ENCODE measurements at places on chromosomes 2 and 18. TPM values are rescaled to one million over a fixed set of nuclear protein-coding genes. Genes with fewer than 3 reads are reported as not detected.
A peak's percentile ranks its signal among the peaks of the same experiment; 100 is the strongest.

DNA sequence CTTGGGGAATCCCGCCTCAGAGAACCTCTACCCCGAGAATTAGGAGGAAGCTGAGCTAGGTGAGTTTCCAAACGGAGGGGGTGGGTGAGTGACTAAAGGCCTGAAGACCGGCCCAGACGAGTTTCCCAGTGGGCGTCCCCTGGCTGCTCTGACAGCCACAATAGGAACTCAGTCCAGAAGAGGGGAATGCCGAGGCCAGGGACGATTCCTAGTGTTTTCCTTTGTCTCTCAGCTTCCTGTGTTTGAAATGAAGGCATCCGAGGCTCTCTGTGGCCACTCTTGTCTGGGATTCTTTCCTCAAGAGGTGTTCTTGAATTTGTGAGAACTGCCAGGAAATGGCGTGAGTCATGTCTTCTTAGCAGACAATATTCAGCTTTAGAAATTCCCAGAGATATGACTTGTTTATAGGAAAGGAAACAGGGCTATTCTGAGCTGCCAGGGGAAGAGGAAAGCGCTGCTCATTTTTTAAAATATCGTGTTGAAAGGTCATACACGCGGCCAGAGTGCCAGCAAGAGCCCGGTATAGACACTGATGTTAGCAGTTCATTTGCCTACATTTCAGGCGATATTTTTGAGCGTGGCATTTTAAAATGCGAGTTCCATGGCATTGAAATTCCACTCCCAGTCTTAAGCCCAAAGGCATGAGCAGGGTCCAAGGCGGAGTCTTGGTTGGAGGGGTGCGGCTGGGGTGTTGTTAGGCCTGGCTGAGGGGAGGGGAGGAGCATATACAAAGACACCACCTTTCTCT lies 169.1 kb upstream of the KLF7 start:
- no peaks in the 10 kb centered on the region for H3K27me3 ChIP-seq
- peaks cover 5% of the 10 kb centered on the region for H3K4me1 ChIP-seq
- peak overlapping the region; percentile 45 for H3K4me3 ChIP-seq
- peak; percentile 22 for DNase-seq

DNA sequence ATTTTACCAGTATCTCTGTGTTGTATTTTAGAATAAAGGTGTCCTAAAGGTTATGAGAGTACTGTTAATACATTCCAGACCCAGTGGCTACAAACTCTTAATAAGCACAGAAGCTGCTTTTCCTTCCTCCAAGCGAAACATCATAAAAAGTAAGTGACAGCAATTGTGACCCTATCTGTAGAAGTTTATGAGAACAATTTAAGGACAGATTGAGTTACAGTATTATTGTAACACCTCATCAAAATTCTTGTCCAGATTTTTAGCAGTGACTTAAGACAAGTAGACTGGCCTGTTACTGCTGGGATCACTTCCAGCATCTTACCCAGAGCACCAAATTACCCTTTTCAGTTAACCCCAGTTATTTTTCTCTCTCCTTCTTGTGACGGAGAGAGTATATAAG lies 154.6 kb downstream of the ERBB4 start:
- H3K4me3 ChIP-seq: no peak overlapping the region
- H3K4me1 ChIP-seq: no peaks in the 10 kb centered on the region
- H3K36me3 ChIP-seq: no peaks in the 10 kb centered on the region

DNA sequence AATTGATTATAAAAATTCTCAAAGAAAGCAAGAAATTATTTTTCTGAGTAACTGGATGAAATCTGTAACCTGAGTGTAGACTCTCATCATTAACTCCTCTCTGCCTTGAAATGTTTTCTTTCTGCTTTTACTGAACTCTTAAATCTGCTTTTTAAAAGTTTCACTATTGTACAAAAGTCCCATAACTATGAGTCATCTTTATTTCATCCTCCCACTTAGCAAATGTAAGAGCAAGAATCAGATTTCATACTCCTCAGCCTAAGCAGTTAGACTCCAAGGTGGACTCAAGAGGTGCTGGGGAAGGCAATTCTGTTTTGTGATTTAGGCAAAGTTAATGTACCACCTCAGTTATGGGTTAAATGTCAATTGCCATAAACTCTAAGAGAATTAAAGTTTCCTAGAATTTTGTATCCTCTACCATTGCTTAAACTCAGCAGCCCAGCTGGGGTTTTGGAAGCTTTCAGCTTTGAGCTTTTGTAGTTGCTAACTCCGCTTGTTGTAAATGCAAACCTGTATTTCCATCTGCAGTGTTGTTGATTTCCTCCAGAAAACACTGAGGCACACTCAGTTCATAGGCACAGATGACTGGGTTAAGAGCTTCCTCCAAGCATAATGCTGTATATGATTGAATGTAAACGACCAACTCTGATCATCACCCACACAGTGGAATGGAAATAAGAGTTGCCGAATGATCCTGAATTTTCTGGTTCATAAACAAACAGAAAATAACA lies 268.8 kb downstream of the ARHGAP15 start:
- H3K27ac ChIP-seq: no peak overlapping the region
- no peaks in the 10 kb centered on the region for H3K27me3 ChIP-seq
- no peak for DNase-seq
- H3K4me1 ChIP-seq: no peaks in the 10 kb centered on the region

- H3K27ac ChIP-seq: no peak overlapping the region
- peak; percentile 54 for DNase-seq
- no peaks in the 10 kb centered on the region for H3K36me3 ChIP-seq
- H3K4me1 ChIP-seq: peaks cover 13% of the 10 kb centered on the region
These were observed 31.4 kb upstream of the TMEM177 start for GRCh38 chr2:119647440-119648169.

- peak within 1 kb of the TSS; percentile 11 for H3K27ac ChIP-seq
- peak; percentile 46 for DNase-seq
- H3K4me3 ChIP-seq: no peak within 1 kb of the TSS
- H3K27me3 ChIP-seq: no peaks in the 10 kb centered on the region
- no peaks in the 10 kb centered on the region for H3K4me1 ChIP-seq
- H3K36me3 ChIP-seq: no peaks in the 10 kb centered on the region
These were observed at the start of gene FLACC1 for GRCh38 chr2:201357221-201357620. TSS of gene FLACC1 (minus strand) at chr2:201357345. CDS start at chr2:201351404, 5,941 bp downstream.

DNA sequence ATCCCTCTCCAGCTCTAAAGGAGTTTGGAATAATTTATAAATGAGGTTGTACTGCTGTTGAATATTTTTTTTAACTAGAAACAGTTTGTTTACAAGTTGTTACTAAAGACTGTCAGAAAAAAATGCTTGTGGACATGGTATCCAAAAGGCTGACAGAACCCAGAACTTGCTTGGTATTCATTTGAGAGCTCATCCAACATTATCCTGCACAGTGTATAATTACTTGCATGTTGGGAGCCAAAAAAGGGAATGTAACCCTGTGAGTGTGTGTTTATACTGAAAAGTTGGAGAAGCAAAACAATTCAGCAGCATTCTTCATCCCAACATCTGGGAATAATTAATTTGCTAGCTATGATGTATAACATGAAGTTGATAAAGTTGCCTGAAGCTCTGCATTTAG lies 42.1 kb upstream of the EHBP1 start:
- no peaks in the 10 kb centered on the region for H3K27me3 ChIP-seq
- H3K4me3 ChIP-seq: no peak overlapping the region

DNA sequence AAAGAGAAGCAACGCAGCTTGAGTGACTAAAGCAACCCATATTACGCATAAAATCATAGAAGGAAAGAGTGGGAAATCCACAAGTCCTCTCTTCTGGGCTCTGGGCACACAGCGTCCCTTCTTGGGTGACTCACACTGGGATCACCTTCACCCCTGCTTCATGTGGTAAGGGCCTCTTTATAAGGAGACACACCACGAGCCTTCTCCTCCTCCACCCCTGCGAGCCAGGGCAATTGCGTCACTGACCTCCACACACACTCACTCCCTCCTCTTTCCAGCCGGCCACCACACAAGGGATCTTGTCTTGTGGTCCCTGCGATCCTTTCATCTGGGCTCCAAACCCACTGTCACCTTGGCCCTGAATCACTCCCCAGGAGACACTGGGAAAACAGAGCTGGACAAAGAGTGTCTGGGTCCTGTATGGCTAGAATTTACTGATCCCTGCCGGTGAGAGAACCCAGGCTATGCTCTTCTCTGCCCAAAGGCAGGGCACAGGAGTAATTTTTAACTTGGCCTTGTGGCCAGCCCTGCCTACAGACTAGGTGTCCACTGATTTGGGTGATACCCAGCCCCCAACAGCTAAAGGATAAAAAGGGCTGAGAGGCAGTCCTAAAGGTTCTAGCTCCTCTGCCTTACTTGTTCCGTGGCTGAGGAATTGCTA lies 35.3 kb downstream of the NHEJ1 start:
- no peaks in the 10 kb centered on the region for H3K27me3 ChIP-seq
- H3K4me3 ChIP-seq: no peak overlapping the region
- DNase-seq: no peak
- H3K27ac ChIP-seq: no peak overlapping the region

- H3K27ac ChIP-seq: no peak overlapping the region
- DNase-seq: no peak
- no peaks in the 10 kb centered on the region for H3K4me1 ChIP-seq
- H3K36me3 ChIP-seq: no peaks in the 10 kb centered on the region
- no peaks in the 10 kb centered on the region for H3K27me3 ChIP-seq
- H3K4me3 ChIP-seq: no peak overlapping the region
These were observed 79.1 kb upstream of the DLX2 start for GRCh38 chr2:172181840-172182239.

DNA sequence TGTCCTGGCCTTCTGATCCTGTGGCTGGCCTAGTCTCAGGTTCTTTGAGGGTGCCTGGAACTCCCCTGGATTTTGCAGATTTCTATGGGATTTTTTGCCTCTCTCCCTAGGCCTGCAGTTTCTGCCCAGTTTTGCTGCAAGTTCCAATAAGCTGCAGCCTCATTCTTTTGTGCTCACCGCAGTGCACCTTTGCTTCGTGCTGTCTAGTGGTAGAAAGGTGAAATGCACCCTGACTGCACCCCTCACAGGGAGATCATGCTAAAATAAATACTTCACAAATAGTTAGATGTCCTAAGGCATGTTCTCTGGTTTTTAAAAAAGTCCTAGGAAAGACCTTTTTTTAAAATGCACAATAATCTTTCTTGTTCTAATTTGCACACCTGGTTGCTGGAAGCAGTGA lies 72.5 kb downstream of the GNAL start:
- no peak for DNase-seq
- no peaks in the 10 kb centered on the region for H3K27me3 ChIP-seq
- no peak overlapping the region for H3K27ac ChIP-seq
- H3K4me3 ChIP-seq: no peak overlapping the region
- no peaks in the 10 kb centered on the region for H3K36me3 ChIP-seq

DNA sequence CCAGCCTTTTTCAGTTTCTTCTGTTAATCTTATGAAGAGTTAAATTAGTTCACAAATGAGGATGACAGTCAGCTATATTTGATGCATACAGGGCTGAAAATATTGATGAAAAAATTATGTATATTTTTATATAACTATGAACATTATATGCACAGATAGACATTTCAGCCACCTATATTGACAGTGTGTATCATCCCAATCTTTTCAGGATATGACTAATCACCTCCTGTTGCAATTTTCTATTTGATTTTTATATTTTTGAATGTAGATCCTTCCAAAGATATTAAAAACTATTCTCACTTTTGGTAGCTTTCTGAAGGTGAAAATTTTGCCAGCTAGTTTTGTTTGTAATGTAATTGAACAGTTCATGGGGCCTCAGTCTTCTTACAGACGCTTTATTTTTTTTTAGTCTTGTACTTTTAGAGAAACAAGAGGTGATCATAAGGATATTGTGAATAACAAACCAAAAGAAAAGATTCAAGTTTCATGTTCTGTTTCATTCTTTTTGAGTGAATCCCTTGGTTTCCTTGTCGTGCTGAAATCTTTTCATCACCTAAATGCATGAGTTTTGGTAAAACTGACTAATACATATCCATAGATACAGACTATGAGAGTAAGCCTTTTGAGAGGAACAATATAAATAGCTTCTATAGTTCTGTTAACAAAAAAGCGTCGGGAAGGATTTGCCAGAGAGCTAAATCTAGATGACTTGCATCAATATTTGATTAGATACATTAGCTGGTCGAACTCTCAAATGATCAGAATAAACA lies 123.1 kb downstream of the ARHGAP15 start:
- H3K27ac ChIP-seq: no peak overlapping the region
- H3K36me3 ChIP-seq: peaks cover 14% of the 10 kb centered on the region
- no peaks in the 10 kb centered on the region for H3K27me3 ChIP-seq
- H3K4me3 ChIP-seq: no peak overlapping the region
- peaks cover 40% of the 10 kb centered on the region for H3K4me1 ChIP-seq
- DNase-seq: no peak

GRCh38 chr2:197599285-197599965 lies 76.0 kb downstream of the RFTN2 start:
- DNase-seq: peak; percentile 27
- no peaks in the 10 kb centered on the region for H3K4me1 ChIP-seq
- H3K36me3 ChIP-seq: no peaks in the 10 kb centered on the region
- no peak overlapping the region for H3K4me3 ChIP-seq

GRCh38 chr18:37529863-37530262 lies 35.7 kb downstream of the CELF4 start:
- no peak overlapping the region for H3K27ac ChIP-seq
- H3K4me3 ChIP-seq: no peak overlapping the region
- H3K36me3 ChIP-seq: no peaks in the 10 kb centered on the region
- DNase-seq: no peak

DNA sequence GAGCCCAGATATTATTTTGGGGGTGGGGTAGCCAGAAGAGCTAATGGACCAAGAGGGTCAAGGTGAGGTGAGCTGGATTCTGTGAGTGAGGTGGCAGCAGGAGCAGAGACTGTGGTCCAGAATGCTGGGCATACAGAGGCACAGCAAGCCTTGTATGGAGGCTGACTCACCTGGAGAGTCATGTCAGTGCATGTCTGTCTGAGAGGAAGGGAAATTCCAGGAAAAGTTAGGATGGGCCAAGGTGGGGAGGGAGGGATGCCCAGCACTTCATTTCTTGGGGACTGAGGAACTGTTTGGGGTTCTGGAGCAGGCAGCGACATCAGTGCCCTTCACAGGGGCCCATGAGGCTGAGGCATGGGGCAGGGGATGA lies 21.1 kb downstream of the PER2 start:
- DNase-seq: no peak
- no peak overlapping the region for H3K4me3 ChIP-seq

DNA sequence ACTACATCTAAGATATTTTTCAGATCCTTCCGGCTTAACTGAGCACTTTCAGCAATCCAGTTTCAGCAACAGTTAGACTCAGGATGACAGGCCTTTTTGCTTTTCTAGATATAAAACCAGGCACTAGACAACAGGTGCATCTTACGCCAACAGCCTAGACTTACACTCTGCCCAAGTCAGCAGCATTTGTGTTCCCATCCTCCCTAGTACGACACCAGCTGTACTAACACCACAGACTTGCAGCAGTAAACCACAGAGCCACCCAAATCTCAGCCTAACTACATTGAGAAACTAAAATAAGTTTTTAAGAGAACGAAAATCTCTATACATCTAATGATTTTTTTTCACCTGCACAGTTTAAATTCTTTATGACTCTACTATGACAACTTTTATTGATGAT lies 89.9 kb upstream of the DNMT3A start:
- H3K36me3 ChIP-seq: no peaks in the 10 kb centered on the region
- H3K27me3 ChIP-seq: no peaks in the 10 kb centered on the region
- H3K27ac ChIP-seq: no peak overlapping the region
- no peaks in the 10 kb centered on the region for H3K4me1 ChIP-seq
- DNase-seq: no peak

The PTH2R gene
- 0.09 TPM for polyA plus RNA-seq

The MGAT4A gene
- 16.5 TPM for polyA plus RNA-seq

The PLGLB1 gene
- polyA plus RNA-seq: 1.7 TPM

The GAD1 gene
- not detected for polyA plus RNA-seq

The CFAP65 gene
- not detected for polyA plus RNA-seq

The INHA gene
- polyA plus RNA-seq: not detected

The PGAP1 gene
- polyA plus RNA-seq: 0.25 TPM

The TMEFF2 gene
- polyA plus RNA-seq: not detected

The NDUFS1 gene
- 23.7 TPM for polyA plus RNA-seq

The ACMSD gene
- not detected for polyA plus RNA-seq

The ATP8B1 gene
- not detected for polyA plus RNA-seq
